ENCODE measurements at places on chromosomes 4 and X.

DNA sequence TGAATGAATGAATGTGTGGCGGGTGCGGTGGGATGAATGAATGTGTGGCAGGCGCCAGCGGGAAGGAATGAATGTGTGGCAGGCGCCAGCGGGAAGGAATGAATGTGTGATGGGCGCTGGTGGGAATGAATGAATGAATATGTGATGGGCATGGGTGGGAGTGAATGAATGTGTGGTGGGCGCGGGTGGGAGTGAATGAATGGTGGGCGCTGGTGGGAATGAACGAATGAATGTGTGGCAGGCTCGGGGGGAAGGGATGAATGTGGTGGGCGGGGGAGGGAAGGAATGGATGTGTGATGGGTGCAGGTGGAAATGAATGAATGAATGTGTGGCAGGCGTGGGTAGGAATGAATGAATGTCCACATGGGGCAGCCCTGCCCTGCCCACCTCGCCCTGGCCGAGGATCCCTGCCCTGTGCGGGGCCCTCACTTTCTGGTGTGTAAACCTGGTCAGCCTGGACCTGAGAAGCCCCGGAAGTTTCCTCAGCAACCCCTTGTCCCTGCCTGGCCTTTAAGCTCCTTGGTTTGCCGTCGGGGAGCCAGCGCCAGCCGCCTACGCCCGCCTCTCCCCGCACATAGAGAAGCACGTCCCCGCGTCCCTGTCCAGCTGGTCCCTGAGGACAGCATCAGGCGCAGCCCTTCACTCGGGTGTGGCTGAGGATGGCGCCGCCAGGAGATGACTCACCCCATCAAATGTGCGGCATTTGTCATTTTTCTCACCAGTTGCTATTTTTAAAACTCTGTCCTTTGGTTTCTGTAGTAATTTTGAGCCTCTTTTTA lies 112.8 kb upstream of the LRPAP1 start:
- no peak for DNase-seq

DNA sequence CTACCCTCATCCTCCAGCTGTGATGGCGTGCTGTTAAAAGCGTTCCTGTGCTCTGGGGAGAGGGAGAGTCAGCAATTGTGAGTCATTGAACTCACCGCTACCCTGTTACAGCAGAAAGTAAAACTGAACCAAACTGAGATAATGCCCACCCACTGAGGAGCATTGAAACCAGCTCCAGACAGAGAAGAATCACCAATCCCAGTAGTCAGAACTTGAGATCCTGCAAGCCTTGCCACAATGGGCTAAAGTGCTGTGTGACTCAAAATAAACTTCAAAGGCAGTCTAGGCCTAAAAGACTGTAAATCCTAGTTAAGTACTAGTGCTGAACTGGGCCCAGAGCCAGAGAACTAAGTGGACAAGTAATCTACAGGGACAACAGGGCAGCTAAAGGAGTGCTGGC lies 1394.2 kb upstream of the DIAPH2 start:
- no peak for DNase-seq

DNA sequence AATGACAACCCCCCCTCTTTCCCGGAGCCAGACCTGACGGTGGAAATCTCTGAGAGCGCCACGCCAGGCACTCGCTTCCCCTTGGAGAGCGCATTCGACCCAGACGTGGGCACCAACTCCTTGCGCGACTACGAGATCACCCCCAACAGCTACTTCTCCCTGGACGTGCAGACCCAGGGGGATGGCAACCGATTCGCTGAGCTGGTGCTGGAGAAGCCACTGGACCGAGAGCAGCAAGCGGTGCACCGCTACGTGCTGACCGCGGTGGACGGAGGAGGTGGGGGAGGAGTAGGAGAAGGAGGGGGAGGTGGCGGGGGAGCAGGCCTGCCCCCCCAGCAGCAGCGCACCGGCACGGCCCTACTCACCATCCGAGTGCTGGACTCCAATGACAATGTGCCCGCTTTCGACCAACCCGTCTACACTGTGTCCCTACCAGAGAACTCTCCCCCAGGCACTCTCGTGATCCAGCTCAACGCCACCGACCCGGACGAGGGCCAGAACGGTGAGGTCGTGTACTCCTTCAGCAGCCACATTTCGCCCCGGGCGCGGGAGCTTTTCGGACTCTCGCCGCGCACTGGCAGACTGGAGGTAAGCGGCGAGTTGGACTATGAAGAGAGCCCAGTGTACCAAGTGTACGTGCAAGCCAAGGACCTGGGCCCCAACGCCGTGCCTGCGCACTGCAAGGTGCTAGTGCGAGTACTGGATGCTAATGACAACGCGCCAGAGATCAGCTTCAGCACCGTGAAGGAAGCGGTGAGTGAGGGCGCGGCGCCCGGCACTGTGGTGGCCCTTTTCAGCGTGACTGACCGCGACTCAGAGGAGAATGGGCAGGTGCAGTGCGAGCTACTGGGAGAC lies 1.6 kb downstream of the PCDH10 start:
- DNase-seq: peak; percentile 59

DNA sequence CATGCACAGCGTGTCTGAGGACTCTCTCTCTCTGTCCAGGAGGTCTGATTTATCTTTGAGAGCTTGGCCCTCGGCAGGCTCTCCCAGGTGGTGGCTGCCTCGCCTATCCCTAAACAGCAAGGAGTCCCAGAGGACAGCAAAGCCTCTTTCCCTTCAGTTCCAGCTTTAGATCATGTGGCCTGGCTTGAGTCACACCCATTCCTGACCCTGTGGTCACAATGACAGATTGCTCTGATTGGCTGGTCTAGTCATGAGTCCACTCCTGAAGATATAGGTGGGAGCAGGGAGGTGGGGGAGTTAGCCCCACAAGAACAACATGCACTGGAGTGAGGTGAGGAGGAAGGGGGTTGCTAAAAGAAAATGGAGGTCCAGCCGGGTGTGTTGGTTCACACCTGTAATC lies 12.1 kb upstream of the PORCN start:
- no peak for DNase-seq

GRCh38 chr4:122731676-122732075 lies 828 bp upstream of the BBS12 start:
- DNase-seq: no peak
